ENCODE measurements at places on chromosomes 1 and 21.

- DNase-seq = no peak
These were observed 402.5 kb downstream of the PTPRC start for GRCh38 chr1:199041173-199041914.

- DNase-seq = no peak
These were observed 208.9 kb downstream of the PBX1 start for GRCh38 chr1:164767752-164768402.

GRCh38 chr1:225919906-225920305 is 4.1 kb downstream of the PYCR2 start:
- DNase-seq = peak; percentile 91

- DNase-seq = no peak
These were observed 93.5 kb downstream of the C1orf94 start for GRCh38 chr1:34270181-34270580.

- DNase-seq = no peak
These were observed 143.5 kb downstream of the SYT14 start for GRCh38 chr1:210081494-210081893.

GRCh38 chr21:36647279-36648093 is 51.4 kb upstream of the SIM2 start:
- no peak for DNase-seq

DNA sequence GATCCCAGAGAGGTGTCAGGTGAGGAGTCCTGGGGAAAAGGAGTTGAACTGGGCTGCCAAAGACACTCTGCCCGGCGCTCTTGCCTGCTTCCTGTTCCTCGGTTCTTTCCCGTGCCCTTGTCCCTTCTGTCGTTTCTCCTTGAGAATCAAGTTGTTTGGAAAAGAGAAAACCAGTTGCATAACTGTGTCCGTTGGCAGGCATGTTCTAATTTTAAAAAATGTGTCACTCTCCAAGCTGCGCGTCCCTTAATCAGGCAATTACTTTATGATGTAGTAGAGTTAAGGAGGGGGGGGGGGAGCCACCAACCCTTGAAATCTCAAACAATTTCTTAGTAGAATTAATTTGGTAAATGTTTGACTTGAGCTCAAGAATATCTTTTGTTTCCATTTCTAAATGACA is 105.9 kb upstream of the IGSF21 start:
- no peak for DNase-seq

DNA sequence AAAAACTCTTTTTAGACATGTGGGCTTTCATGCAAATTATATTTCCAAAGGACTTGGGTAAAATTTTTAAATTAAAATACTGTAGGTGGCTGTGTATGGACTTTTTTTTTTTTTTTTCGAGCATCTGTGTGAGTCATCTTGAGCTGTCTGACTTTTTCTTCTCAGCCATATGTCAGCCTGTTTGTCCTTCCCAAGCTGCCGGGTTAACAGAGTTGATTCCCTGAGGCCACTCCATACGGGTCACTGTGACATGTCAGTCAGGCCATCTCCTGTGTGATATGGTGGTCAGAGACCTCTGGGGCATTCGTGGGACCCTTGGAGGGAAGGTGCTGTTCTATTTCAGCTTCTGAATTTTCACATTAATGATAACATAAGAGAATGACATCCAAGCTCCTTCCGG is 148.3 kb downstream of the KCNJ6 start:
- DNase-seq = no peak

GRCh38 chr1:66468722-66469121 is 65.2 kb upstream of the SGIP1 start:
- no peak for DNase-seq

DNA sequence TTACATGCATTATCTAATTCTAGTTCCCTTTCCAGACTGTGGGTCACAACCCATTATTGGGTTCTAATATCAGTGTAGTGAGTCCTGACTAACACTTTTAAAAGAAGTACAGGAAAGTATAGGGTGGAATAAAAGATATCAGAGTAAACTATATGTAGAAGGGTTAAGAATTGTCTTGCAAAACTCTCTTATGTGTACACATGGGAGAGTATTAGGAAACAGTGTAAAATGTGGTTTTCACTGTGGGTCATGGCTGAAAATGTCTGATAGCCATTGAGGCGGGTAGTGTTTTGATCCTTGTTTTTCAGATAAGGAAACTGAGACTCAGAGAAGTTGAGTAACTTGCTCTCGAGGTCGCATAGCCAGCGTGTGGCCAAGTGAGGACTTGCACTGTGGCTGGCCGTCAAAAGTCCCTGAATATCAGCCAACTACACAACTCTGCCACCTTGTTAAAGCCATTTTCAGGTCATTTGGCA is 18.5 kb upstream of the MTARC1 start:
- no peak for DNase-seq

GRCh38 chr21:31218830-31219608 is 125.0 kb downstream of the TIAM1 start:
- DNase-seq = no peak

DNA sequence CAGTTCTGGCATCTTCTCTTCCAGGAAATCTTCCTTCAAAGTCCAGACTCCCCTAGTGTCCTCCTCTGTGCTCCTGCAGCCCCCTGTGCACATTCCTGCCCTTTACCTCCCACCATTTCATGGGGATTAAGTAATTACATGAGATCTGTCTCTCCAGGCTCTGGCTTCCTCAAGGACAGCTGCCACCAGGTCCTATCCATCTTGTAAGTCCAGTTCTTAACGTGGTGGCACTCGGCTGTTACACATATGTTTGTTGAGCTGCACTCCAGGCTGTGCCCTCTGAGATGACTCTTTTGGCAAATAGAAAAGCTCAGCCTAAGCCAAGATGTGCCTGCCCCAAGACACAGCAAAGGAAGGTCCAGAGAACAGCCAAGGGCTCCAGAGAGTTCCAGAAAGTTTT is 57.4 kb upstream of the CAMK1G start:
- DNase-seq = no peak

DNA sequence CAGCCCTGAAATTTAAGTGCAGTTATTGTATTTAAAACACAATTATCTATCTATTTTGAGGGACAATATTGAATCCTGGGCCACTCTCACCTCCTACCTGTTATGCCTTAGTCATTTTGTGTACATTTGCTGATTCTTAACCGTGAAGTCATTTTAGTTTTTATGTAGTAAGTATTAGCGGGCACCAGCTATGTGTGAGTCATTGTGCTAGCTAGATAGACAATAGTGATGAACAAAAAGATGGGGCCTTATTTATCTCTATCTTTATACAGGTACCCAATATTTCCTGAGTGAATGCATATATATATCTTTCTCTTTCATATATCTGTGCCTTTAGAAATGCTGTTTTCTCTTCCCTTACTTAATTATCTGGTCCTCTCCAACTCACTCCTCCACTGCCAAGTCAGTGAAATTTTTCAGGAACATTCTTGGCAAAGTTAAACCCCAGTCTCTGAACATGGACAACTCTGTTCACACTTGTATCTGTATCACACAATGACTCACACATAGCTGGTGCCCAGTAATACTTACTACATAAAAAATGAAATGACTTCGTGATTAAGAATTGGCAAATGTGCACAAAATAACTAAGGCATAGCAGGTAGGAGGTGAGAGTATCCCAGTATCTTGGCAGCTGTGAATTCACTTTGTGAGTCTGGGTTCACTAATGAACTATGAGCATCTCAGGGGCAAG is 166.0 kb upstream of the C8B start:
- DNase-seq = no peak

DNA sequence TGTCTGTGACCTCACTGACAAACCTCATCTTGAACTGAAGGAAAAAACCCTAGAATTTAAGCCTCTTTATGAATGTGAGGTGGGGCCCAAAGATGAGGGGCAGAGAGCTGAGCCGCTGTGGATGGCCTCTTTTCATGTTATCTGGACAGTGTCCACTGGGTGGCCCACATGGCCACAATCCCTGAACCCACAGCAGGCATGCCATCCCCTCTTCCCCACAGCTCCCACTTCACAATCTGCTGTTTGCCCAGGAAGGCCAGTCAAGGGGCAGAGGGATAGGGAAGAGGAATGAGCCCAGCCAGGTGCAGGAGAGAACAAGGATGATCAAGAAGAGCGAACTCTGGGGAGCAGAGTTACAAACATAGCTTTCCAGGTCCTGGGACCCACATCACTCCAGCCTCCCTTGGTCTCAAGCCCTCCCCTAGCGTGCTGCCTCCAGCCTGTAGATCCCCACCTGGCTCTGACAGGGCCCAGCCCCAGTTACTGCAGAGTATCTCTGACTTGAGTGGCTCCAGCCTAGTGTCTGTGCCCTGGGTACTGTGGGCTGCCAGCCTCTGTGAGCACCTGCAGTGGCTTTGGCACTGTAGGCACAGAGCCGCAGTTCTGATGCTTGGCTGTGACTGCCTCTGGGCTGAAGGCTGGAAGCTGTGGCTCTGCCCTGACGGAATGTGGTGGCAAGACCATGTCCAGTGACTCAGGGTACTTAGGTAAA is 1.9 kb upstream of the SLFNL1 start:
- peak; percentile 73 for DNase-seq

- DNase-seq = no peak
These were observed 18.1 kb upstream of the AK5 start for GRCh38 chr1:77263708-77264107.

GRCh38 chr1:6578624-6579373 is 995 bp upstream of the ZBTB48 start:
- peak; percentile 43 for DNase-seq

- no peak for DNase-seq
These were observed 108.0 kb downstream of the CASZ1 start for GRCh38 chr1:10688409-10688786.

- no peak for DNase-seq
These were observed 96.7 kb downstream of the ABCA4 start for GRCh38 chr1:94024104-94024792.

DNA sequence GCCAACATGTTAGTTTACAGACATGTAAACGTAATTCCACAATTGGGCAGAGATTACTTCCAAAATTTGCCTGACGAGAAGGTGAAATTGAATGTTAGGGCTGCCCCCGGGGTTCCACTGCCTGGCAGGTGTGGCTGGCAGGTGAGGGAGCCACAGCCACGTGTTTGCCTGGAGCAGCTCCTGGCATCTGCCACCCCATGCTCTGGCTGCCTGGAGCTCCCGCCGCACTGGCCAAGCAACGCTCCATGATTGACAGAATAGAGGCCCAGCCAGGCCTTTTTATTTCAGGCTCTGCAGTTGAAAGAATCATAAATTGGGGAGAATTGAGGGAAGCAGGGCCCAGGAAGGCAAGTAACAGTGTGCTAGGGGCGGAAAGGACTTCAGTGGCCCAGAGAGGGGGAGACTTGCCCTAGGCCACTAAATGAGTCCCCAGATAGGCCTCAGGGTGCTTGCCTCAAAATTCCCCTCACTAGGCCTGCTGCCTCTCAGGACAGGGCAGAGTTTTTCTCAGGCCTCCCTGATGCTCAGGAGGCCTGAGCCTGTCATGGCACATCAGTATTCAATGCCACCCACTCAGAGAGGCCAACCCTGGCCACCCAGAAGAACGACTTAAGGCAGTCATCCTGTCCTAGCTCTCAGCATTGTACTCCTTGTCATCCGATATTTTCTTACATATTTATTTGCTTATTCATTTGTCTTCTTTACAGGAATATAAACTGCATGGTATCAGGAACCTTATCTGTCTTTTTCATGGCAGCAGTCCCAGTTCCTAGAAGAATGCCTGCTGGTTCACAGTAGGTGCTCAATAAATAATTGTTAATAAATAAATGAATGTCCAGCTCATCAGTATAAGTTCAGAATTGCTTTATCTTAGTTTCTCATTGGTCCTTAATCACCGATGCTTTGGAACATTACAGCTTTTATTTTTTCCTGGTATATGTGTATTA is 16.6 kb upstream of the S1PR1 start:
- no peak for DNase-seq

- DNase-seq = no peak
These were observed 148.9 kb downstream of the EIF4G3 start for GRCh38 chr1:21027805-21028204.

All from SK-N-SH (cell line).